ENCODE measurements at places on chromosomes 5 and 9.
A peak's percentile ranks its signal among the peaks of the same experiment; 100 is the strongest.

DNA sequence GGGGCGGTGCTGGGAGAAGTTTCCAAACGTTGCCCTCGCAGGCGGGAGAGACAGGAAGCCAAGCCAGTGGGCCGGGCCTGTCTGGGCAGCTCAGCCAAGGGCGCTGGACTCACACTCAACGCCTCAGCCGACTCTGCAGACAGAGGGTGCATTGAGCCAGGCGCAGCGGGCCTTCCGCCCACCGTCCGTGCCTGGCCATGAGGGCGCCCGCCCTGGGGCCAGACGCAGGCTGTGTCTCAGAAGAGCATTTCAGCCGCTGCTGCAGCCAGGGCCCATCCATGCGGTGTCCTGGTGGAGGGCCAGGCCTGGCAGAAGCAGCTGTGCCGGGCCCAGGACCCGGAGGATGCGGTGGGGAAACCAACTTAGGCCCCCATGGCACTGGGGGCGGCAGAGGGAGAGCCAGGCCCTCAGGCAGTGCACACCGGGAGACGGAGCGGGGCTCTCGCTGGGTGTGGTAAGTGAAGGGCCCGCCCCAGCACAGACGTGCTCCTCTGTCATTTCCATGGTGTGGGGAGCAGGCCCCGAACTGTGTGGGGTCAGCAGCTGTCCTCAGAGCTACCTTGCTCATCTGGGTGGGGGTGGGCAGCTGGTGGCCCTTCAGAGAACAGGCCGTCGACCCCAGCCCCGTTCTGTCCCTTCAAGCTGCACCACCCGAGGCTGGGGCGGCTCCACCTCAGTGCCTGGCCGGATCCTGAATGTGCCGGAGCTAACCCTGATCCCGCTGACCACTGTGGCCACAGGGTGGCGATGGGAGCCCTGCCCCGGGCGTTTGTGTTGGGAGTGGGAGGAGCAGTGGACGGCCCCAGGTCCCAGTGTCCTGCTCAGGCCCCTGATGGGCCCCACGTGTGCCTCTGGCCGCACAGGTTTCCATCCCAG is 18.0 kb downstream of the DNLZ start:
- peak; percentile 92 for DNase-seq

GRCh38 chr5:133412661-133413060 is 199.7 kb downstream of the FSTL4 start:
- DNase-seq: no peak

DNA sequence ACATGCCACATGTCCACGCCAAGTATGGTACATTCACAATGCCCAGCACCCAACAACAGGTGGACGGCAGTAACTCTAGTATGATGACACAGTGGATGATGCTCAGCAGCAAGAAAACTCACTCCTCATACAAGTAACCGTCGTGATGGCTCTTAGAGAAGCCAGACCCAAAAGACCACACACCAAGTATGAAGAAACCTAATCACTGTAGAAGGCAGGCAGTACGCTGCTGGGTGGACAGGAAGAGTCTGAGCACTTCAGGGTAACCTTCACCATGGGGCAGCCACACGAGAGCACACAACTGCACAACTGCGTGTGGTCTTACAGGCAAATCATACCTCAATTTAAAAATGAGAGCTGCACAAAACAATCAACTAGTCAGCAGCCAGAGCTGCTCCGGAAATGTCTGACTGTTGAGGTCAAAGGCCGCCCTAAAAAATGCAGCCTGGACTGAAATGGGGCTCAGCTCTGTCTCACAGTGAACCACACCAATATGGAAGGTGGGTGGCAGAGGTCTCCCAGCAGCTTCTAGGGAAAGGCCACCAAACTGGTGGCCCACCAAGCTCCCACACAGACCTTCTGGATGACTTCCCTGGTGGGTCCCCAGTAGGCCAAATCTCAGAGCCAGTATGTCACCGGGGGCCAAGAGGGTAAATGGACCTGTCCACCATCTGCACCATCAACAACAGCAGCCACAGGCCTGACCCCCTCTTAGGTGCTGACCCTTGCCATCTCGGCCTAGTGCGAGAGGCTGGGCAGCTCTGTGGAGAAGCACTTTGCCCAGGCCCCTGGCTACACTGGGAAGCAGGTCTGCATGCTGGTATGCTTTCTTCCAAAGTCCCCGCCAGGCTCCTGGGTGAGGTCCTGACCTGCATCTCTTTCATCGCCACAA is 17.8 kb downstream of the BICD2 start:
- no peak for DNase-seq

DNA sequence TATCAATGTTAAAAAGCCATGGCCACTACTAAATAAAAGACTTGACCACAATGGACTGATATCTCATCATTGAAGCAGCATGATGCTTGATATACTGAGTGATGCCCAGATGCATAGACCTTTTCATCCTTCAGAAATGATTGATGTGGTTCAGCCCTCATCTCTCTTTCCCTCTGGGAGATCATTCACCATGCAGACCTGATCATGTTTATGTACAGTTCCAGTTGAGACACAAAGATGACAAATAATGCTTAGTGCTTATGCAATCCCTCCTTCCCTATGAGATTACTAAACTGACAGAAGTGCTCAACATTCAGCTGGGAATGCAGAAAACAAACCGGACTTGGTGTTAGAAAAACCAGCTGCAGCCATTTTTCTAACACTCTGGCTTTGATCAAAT is 91.9 kb upstream of the TLR4 start:
- no peak for DNase-seq

- DNase-seq: no peak
These were observed 123.3 kb downstream of the TLR4 start for GRCh38 chr9:117827456-117827855.

DNA sequence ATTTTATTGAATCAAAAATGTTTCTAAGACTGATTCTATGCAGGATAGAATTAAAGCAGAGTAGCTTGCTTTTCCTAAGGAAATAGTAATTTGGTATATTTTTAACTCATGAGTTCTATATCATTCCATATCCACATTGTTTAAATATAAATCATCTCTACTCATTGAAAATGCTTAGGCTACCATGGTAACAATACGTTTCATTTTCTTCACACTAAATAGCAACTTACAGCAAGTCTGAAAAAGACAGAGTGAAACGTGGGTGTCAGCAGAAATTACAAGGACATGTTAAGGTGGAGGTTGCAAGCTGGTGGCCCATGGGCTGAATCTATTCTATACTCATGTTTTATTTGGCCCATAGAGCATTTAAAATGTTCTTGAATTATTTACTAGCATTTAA is 487.9 kb downstream of the ARHGEF28 start:
- no peak for DNase-seq

- no peak for DNase-seq
These were observed 154.3 kb downstream of the C5orf15 start for GRCh38 chr5:133814152-133814551.

GRCh38 chr9:22214021-22214420 is 204.9 kb upstream of the CDKN2B start:
- DNase-seq: no peak

GRCh38 chr5:93151896-93152295 is 429.1 kb downstream of the NR2F1-AS1 start:
- DNase-seq: no peak

DNA sequence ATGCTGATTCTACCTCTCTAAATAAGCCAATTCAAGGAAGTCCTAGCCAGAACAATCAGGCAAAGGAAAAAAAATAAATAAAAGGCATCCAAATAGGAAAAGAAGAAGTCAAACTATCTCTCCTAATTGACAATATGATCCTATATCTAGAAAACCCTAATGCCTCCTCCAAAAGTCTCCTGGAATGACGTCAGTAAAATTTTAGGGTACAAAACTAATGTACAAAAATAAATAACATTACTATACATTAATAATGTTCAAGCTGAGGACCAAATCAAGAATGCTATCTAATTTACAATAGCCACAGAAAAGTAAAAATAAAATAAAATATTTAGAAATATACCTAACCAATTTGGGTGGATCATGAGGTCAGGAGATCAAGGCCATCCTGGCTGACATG is 33.8 kb upstream of the C6 start:
- DNase-seq: no peak

- no peak for DNase-seq
These were observed 93.3 kb upstream of the MAP1B start for GRCh38 chr5:72013766-72014624.

- peak; percentile 67 for DNase-seq
These were observed 879 bp upstream of the UBQLN1 start for GRCh38 chr9:83708515-83709158.

GRCh38 chr9:8850914-8851313 is 1051.3 kb upstream of the DMAC1 start:
- no peak for DNase-seq

- no peak for DNase-seq
These were observed 17.0 kb upstream of the LRRC14B start for GRCh38 chr5:174291-174600.
